ENCODE measurements at places on chromosomes 6 and 20.

GRCh38 chr20:47921408-47921807 is 136.1 kb upstream of the SULF2 start:
- no peak for DNase-seq

DNA sequence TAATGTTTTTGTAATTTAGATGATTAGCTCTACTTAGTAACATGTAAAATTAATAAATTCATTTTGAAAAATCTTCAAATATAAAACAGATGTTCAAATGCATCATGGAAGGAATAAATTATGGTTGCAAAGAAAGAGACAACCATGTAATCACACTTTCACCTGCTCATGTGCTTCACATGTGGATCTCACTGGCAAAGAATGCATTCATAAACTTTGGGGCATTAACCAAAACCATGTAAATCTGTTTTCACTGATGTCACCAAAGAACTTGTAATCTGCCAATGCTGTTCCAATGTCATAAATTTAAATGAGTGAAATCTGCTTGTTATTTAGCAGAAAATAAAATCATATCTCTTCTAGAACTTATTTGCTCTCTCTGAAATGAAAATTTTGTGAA is 142.7 kb downstream of the TENT5A start:
- no peak for DNase-seq

DNA sequence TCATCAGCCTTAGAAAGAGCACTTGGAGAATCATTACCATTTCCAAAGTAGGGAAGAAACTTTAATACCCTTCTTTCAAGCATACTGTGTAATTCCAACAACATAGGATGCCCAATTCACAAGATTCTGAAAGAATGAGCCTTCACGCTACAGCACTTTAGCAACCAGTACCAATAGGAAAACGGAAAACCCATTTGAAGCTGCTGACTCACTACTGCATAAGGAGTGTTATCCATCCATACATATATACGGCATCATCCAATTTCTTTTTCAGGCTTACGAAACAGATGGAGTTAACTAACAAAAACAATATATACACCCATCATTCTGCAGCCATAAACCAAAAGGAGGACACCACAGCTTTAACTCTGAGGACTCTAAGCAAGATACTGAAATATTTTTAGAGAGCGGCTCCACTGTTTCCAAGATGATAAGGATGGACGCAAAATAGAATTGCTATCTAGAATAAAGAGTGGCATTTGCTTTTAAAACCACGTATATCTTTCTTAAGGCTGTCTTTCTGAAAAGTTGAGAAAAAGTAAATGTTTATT is 24.9 kb downstream of the FYN start:
- DNase-seq = no peak

DNA sequence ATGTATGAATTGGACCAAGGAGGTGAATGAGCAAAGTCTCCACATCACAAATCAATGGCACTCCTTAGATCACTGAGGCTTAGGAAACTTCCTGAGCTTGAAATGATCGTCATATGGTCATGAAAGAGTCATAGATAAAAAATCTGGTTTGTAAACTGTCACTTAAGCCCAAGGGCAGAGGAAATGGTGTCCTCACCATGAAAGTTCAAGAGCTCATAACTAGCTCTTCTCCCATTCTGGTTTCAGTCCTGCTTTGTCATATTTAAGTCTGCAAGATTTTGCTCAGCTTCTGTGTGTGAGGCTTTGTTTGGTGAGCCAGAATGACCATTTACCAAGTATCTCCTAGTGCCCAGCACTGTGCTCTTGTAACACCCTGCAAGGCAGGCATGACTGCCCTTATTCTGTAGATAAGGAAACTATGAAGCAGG is 60.5 kb downstream of the GJA10 start:
- DNase-seq = no peak

DNA sequence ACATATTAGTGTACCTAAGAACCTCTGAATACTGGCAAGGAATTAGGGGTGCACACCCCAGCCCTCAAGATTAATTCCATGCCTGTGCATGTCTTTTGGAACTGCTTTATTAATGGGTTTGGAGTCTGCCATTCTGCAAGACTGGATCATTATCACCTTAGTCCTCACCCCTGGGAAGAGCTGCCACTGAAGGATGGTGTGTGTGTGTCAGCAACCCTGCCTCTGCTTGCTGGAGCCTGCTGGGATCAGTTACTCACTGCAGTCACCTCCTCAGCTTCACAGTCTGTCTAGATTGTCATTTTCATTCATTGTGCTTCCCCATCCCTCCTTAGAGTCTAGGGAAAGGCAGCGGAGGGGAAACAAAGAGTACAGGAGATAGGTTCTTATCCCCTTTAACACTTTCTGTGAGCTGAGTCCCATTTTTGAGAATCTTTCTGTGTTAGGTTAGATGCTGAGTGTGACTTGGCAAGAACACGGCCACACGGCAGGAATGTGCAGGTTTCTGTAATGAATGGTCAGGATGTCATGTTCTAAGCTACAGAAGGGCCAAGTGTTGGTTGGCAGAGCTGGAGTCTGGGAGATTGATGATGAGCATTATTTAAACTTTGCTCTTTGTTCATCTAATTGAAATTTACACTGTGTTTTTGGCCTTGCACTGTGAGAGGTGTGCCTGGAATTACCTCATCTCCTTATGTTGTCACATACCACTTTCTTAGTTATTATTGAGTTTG is 21.1 kb downstream of the GHRH start:
- DNase-seq = no peak

- DNase-seq = no peak
Observed at GRCh38 chr6:128465368-128466343, 54.7 kb downstream of the PTPRK start.

DNA sequence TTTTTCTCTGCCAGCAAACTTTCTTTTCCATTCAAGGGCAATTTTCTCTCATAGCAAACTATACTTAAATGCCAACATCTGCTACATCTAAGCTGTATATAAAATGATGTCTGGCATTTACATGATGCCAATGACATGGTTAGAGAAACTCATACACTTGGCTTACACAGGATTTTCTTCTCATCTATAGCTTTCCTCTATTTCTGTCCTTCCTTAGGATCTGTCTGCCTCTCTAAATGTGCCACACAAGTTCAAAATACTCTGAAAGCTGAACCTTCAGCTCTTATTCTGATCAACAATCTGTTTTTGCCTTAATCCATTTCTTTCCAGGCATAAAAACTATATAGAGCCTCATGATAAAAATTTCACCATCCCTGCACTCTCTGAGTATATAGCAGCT is 290.9 kb upstream of the RNF217 start:
- no peak for DNase-seq

DNA sequence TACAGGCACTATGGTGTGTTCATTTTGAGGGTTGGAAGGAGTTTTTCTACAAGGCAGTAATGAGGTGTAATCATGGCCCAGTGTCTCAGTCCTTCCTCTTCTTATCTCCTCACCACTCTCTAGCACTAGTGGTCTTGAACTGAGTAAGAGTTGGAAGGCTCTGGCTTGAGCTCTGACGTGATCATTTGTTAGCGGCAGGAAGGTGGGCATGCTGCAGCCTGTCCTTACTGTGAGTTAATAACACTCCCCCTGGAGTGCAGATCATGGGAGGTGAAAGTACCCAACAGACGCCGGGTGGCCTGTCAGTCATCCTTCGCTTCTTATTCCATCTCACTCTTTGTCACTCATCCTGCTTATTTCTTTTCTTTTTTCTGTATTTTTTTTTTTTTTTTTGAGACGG is 356.9 kb downstream of the CDKAL1 start:
- no peak for DNase-seq

DNA sequence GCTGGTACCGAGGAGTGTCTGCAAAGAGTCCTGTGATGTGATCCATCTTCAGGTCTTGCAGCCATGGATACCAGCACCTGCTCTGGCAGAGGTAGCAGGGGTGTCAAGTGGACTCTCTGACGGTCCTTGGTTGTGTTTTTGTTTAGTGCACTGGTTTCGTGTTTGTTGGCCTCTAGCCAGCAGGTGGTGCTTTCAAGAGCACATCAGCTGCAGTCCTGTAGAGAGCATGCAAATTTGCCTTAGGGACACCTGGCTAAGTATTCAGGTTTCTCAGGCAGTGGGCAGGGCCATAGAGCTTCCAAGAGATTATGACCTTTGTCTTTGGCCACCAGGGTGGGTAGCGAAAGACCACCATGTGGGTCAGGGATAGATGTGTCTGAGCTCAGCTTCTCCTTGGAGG is 14.5 kb upstream of the RGS17 start:
- DNase-seq = no peak

DNA sequence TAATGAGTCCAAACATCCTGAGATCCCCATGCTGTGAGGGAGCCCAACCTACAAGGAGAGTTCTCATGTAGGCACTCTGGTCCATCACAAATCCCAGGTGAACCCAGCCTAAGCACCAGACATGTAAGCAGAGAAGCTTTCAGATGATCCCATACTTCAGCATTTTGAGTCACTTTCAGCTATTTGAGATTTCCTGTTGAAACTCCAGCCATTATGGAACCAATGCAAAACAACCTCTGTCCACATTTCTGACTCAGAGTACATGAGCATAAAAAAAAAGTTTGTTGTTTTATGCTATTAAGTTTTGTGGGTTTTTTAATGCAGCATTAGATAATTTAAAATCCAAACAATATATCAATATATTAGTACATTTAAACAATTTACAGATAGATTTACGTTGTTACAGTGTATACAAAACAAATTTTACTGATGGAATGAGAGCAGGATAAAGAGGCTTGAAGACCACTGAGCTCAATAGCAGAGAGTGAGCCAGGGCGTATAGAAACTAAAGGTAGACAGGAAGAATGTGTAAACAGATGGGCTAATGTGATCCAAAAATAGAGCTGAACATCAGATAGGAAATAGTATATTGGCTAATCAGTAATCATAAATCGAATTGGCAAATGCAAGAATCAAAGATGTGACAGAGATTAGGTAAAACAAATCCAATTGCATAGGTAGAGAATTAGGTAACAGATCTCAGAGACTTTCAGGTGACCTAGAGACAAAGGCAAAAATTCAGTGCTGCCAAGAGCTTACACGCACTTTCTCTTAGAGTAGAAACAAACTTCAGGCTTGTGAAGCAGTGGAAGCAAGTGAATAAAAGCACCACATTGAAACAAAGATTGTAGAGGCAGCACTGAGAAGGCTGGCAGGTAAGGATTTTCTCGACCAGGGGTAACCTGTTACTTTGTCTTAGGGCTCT is 36.2 kb upstream of the PLCB1 start:
- DNase-seq = no peak

DNA sequence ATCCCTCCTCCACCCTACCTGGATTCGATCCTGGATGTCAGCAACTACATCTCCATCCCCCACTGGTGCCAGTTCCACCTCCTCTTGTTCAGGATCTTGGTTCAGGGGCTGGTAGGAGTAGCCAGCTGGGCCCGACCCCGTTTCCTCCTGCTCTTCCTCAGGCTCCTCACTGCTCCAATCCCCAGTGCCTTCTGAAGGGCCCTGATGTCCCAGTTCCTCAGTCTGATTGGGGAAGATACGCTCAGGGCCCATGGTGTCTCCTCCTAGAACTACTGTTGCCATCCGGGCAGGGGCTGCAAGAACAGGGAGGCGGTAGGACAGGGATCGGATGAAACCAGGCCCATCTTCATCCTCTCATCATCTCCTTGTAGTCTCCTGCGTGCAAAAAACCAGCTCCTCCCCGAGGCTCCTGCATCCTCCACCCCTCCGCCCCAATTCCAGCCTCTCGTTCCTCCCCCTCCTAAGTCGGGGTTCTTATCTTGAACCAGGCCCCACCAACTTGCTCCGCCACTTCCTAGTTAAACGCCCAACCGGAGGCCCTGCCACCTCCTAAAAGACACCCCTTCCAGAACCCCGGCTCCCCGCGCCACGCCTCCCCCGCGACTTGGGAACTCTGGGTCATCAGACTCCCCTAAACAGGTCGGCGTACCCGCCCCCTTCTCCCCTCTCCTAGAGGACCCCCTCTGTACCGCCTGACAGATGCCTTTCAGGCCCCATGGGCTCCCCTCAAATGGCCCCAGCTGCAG is 476 bp downstream of the MEA1 start:
- no peak for DNase-seq

GRCh38 chr6:33663727-33664449 is 42.8 kb downstream of the ITPR3 start:
- DNase-seq = no peak

DNA sequence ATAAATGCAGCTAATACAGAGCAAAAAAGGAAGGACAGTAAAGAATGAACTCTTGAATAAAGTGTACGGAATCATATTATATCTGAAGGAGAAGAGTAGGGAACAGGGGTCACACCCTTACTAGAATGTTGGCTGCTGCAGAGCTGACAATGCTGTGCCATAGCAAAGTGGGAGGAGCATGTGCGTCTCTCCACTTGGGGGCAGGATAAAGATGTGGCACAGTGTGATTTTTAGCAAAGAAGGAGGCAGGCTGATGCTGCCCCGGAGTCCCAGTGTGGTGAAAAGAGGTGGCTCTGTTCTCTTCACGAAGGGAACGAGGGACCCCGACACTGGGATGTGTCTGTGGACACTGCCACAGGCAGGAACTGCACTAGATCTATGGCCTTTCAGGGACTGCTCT is 67.5 kb downstream of the INSM1 start:
- DNase-seq = no peak

- DNase-seq = no peak
Observed at GRCh38 chr20:34525709-34526416, 9.6 kb downstream of the DYNLRB1 start.

- no peak for DNase-seq
Observed at GRCh38 chr6:143023695-143024094, 37.0 kb upstream of the AIG1 start.

- no peak for DNase-seq
Observed at GRCh38 chr6:74690365-74690764, 515.5 kb downstream of the COL12A1 start.

DNA sequence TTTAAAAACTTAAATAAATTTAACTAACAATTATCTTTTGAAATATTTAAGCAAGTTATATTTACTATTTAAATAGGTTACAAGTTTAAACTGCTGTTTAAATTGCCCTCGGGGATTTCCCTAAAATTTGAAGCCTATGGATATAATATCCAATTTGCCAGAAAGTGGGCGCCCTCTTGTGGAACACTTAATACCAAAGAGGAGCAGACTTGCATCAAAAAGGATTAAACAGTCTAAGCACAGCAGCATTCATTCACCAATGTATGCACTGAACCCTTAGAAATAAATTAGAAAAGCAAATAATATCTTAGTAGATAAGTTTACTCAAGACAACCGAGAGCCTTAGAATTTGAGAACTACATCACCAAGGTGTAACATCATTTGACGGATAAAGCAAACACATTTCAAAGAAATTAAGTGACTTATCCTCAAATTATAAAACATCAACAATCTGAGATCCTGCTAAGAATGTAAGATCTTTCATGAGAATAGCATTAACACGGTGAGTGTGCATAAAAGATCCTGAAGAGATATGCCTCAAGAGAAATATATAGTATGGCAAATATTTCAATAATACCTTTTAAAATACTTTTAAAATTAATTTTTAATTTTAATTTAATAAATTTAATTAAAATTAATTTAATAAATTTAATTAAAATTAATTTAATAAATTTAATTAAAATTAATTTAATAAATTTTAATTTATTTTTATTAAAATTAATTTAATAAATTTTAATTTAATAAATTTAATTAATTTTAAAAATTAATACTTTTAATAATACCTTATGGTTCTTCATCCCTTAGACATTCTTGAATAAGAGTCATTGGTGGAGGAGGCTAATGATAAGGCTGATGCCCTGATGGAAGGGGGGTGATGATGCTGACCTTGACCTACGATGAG is 11.5 kb upstream of the MEP1A start:
- DNase-seq = peak; percentile 20

- DNase-seq = no peak
Observed at GRCh38 chr20:35085477-35086225, 7.0 kb downstream of the TRPC4AP start.

All from stimulated activated CD4-positive, alpha-beta T cell treated with anti-CD3 and anti-CD28 coated beads, Interleukin-2, amount 100 ng/mL, for 48 hours (primary cell).